ENCODE measurements at places on chromosomes 6 and 20.

DNA sequence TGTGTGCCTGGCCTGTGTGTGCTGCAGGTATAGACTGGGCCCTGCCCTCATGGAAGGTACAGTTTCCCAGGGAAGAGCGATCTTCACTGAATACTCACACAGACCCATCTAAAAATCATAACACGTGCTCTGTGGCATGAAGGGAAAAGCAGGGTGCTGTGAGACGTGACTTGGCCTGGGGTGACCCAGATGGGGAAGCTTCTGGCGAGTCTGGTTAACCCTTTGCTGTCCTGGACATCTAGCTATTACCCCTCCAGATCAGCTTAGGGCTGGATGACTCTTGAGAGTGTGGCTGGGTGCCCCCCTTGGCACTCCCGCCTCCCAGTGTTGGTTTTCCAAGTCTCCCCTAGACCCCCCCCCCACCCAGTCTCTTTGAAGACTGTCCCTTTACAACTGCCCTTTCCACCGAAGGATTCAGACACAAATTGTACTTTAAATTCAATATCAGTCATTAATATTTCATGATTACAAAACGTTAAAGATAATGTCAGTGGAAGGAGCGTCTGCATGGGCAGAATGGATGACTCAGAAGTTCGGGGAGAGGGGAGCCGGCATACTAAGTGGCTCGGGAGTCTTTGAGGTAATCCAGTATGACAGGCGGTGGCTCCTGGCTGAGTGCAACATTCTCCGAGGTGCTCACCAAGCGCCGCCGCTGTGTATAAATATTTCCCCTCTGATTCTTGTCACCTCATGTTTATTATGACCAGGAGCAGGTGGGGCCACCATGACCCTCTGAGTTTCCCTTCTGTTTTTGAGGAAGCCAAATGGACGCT, 77.3 kb downstream of the CD40 start:
- DNase-seq: no peak

DNA sequence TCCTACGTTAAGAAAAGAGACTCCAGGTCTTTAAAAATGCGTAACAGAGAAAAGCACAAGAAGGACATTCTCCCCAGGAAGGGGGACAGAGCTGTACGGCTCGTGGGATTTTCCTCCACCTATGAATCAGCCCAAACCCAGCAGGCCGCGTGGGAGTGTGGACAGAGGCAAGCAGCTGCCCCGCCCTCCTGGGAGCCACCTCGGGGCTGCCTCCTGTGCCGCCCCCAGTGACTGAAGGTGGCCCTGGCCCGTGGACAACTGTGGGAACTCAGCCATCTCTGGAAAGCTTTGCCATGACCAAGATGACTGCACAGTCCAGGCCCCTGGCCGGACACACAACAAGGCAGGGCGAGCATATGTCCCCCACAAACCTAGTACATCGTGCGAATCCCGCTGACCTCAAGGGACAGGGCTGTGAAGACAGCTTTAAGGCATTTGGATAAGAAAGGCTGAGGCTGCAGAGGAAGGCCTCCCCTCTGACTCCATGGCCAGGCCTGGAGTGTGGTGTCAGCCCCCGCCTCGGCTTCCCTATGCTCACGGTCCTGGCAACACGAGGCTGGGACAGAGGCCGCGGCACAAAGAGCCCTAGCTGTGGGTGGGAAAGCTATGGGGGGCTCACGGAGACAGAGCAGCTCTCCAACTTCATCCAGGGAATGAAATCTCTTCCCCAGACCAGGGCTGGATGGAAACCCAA, 26.9 kb downstream of the PXDC1 start:
- DNase-seq: no peak

GRCh38 chr6:164108869-164109769, 694.6 kb downstream of the QKI start:
- DNase-seq: no peak

DNA sequence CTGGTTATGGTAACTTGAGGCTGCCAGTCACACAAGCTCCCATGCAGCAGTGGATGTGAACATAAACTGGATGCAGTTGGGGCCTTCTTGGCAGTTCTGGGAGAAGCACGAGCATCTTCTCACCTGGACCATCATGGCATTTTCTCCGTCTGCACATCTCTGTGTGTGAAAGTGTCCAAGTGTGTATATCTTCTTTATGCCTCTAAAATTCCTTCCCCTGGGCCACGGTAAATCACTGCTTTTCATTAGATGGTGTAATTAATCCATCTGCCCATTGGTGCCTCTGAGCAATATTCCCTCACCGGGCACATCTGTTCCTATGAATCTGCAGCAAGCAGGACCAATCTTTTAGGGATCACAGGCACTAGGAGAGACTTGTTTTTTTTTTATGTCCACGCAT, 138.0 kb downstream of the MAP3K7 start:
- DNase-seq: no peak

DNA sequence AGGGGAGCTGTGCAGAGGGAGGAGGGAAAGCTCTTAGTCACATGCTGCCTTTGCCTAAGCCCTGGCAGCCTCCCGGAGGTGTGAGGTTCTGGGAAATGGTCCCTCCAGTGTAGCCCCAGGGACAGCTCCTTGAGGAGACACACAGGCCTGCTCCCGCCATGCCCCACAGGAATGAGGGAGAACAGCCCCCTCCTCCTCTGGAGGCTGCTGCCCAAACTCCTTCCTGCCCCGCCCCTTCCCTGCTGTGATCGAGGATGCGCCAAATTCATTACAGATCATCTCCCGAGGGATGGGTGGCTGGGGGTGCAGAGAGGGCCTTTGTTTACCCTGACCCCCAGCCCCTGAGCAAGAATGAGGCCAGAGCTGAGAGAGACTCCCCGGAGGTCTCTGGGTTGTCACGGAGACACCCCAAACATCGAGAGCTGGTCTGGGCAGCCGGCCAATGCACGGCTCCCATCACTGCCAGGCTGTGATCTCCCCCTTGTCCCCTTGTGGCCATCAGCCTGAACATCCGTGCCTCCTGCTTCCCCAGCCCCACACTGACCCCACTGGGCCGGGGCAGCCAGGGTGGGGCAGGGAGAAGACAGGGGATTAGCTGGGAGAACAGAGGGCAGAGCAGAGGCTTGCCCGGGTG, 8.4 kb downstream of the CYP21A2 start:
- peak; percentile 44 for DNase-seq

- peak; percentile 69 for DNase-seq
These were observed 71.5 kb downstream of the RPP40 start for GRCh38 chr6:4932228-4932903.

DNA sequence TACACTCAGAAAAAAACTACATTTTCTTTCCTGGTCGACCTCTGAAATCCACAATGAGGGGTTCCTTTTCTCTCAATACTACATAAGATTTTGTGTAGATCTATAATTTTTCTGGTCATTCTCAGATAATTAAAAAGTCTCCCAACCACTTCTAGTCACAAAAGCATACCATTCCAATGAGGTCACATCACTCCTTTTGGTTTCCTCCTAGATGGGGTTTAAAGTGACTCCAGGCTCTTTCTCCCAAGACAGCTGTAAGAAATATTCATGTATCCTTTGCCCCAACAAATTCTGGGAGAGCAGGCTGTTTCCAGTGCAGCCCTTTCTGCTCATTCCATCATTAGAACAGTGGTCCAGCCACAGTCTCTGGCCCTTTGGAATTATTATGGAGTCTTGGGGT, 43.1 kb upstream of the BEND6 start:
- DNase-seq: no peak

- DNase-seq: no peak
These were observed 90.2 kb downstream of the THBS2 start for GRCh38 chr6:169163411-169163901.

DNA sequence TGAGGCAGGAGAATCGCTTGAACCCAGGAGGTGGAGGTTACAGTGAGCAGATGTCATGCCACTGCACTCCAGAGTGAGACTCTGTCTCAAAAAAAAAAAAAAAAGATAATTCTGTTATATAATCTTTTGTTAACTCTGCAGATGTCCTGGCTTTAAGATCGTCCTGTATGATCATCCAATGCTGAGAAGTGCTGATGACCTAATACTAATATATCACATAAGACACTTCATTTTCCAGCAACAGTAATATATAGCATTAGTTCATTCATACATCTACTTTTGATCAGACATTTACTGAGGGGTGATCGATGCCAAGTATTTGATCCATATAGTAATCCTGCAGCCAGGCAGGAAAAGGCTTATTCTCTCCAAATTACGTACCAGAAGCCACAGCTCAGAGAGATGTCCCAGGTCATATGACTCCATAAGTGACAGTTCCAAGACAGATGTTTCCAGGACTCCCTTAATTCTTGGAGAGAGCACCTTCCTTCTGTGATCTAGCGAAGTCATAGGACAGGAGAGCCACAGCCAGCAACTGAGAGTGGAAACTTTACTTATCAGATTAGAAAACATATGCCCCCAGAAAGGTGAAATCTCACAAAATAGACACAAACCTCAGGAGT, 60.7 kb downstream of the SHLD1 start:
- DNase-seq: no peak

- DNase-seq: no peak
These were observed 51.3 kb upstream of the ARMC2 start for GRCh38 chr6:108796875-108797274.

DNA sequence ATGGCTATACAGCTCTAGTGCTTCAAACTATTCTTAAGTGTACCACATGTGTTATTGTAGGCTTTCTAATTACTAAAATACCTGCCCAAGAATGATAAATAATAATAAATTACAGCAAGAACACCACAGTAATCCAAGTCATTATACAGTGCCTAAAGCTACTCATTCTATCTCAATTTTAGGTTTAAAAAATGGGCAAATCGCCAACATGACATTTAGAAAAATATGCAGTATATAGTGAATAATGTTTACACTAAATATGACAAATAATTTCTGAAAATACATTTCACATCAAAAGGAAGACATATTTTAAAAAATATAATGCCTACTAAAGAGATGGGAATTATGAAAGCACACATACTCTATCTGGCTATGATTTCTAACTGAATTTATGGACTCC, 91.8 kb downstream of the MAN1A1 start:
- DNase-seq: no peak

DNA sequence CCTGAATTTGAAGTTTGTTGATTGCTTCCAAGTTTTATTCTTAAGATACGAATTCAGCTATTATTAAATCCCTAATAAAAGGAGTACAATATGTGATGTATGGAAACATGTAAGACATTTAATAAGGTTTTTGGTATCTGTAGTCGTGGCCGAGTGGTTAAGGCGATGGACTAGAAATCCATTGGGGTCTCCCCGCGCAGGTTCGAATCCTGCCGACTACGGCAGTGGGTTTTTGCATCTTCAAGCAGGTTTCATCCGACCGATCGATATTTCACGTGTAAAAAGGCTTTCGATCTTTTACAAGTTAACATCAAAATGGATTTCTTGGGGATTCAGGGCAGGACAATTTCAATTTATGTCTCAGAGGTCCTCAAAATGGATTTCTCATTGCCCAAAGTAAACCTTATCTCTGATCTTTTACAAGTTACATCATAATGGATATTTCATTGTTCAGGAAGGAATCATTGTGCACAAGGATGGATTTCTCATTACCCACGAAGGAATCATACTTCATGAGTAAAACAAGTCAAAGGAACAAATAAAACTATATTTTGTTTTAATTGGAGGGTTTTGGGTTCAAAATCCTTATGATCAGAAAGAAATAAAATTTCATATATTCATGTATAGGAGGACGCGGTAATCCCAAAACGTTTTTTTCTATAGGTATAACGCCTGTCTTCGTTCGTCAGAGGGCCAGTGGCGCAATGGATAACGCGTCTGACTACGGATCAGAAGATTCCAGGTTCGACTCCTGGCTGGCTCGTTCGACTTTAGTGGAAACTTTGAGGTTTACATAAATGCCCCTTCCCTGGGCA, 37.3 kb upstream of the BTN3A2 start:
- peak; percentile 85 for DNase-seq

GRCh38 chr6:98146656-98147055, 687.7 kb upstream of the POU3F2 start:
- DNase-seq: no peak

- DNase-seq: no peak
These were observed 78.3 kb downstream of the KIF6 start for GRCh38 chr6:39646751-39647420.

GRCh38 chr6:35049156-35049735, 91.9 kb downstream of the TCP11 start:
- no peak for DNase-seq

- no peak for DNase-seq
These were observed 90.5 kb upstream of the PRSS16 start for GRCh38 chr6:27156874-27157458.

DNA sequence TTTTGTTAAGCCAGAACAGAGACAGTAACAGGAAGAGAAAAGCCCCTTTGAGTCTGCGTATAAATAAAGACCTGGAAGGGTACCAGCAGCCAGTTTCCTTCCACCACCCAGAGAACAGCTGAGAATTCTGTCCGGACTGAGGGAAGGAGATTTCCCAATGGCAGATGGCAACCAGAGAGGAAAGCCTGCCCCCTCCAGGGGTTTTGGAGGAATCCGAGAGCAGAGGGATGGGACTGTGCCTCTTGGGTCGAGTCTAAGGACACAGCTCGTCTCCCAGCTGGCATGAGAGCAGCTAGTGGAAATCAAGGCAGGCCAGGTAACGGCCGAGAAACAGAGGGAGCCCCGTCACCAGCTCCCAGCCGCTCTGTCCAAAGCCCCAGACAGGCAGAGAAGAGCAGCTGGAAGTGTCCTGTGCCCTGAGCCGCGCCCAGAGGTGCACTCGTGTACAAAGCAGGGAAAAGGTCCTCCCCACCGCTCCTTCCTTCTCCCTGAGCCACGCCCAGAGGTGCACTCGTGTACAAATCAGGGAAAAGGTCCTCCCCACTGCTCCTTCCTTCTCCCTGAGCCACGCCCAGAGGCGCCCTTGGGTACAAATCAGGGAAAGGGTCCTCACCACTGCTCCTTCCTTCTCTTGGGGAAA, 134.0 kb upstream of the SNX9 start:
- DNase-seq: no peak

DNA sequence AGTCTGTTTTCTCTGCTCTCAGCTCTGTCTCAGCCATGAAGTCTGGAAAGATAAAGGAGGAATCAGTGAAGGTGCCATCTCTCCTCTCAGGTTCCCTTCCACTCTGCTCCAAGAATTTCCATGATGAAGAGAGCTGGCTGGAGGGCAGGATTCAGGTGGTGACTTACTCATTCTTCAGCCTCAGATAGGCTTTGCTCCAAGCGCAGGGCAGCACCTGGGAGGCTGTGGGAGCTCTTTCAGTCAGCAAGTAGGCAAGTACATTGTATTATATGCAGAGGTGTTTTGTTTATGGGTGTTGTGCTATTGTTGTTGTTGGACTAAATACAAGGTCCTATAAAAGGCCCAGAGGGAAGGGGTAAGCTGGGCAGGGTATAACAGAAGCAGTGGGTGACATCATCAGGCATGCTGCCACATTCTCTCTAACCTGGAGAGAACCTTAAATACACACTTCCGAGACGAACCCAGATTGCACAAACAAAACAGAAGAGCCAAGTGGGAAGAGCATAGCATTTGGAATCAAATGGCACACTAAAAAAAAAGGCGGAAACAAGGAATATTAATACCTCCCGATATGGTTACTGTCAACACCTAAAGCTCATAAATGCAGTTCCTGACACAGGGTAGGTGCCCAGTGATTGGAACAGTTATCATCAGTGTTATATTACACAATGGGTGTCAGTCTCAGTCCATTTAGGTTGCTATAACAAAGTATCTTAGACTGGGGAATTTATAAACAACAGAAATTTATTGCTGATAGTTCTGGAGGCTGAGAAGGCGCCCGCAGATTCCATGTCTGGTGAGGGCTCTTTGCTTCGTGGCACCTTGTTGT, 14.5 kb upstream of the PSMG4 start:
- DNase-seq: no peak

Data from erythroblast (primary cell).